Vagina (tissue), 2 donors: ENCODE measurements at places on chromosomes 2 and 18.

GRCh38 chr18:62992877-62993365 lies 277.6 kb downstream of the PHLPP1 start:
- H3K4me3 ChIP-seq, result no peak overlapping the region
- H3K27me3 ChIP-seq, result no peaks in the 10 kb centered on the region
- H3K4me1 ChIP-seq, result peaks cover 8% of the 10 kb centered on the region

DNA sequence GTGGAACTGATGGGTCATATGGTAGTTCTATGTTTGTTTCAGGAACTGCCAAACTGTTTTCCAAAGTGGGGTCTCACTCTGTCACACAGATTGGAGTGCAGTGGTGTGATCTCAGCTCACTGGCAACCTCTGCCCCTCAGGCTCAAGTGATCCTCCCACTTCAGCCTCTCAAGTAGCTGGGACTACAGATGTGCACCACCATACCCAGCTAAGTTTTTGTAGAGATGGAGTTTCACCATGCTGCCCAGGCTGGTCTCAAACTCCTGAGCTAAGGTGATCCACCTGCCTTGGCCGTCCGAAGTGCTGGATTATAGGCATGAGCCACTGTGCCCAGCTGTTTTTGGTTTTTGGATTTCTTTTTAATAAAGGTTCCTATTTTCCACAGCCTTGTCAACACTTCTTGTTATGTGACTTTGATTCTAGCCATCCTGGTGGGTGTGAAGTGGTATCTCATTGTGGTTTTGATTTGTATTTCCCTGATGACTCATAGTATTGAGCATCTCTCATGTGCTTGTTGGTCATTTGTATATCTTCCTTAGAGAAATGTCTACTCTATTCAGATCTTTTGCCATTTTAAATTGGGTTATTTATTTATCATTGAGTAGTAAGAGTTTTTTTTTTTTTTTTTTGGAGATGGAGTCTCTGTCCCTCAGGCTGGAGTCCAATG lies 22.8 kb downstream of the NPC1 start:
- no peak for DNase-seq
- H3K4me3 ChIP-seq, result no peak overlapping the region
- H3K36me3 ChIP-seq, result no peaks in the 10 kb centered on the region
- no peak overlapping the region for H3K27ac ChIP-seq
- no peaks in the 10 kb centered on the region for H3K27me3 ChIP-seq
- H3K4me1 ChIP-seq, result peaks cover 2% of the 10 kb centered on the region

DNA sequence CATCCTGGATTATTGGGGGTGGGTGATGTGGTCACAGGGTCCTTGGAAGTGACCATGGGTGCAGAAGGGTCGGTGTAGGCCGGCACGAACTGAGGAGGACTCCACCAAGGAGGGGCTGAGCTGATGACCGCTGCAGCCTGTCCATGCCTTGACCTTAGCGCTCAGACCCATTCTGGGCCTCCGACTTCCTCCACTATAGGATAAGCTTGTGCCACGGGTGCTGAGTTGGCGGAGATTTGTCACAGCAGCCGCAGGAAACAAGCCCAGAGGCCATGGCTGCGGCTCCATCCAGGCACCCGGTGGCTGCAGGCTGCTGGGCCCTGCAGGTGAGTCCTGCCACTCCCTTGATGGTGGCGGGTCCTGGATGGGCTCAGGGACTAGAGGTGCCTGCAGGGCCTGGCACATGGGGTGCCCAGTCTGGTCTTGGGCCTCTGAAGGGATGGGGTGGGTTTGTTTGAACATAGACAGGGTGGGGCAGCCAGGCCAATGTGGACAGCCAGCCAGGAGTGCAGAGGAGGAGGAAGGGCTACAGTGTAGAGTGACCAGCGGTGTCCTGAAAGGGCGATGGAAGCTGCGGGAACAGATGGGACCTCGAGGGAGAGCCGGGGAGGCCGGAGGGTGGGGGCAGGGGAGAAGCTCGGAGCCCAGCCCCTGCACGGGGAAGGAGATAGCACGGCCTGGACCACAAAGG lies 84.8 kb downstream of the SEPTIN10 start:
- H3K4me3 ChIP-seq, result no peak overlapping the region
- H3K4me1 ChIP-seq, result peaks cover 7% of the 10 kb centered on the region
- H3K36me3 ChIP-seq, result no peaks in the 10 kb centered on the region
- H3K27me3 ChIP-seq, result no peaks in the 10 kb centered on the region
- no peak overlapping the region for H3K27ac ChIP-seq

GRCh38 chr2:73063472-73063871 lies 8.0 kb downstream of the SFXN5 start:
- H3K27ac ChIP-seq, result no peak overlapping the region
- H3K36me3 ChIP-seq, result no peaks in the 10 kb centered on the region
- no peak for DNase-seq
- no peak overlapping the region for H3K4me3 ChIP-seq

- no peaks in the 10 kb centered on the region for H3K36me3 ChIP-seq
- no peak for DNase-seq
Measured at GRCh38 chr2:109124982-109125592, 3.9 kb upstream of the SH3RF3 start.

- H3K27me3 ChIP-seq, result no peaks in the 10 kb centered on the region
- no peaks in the 10 kb centered on the region for H3K36me3 ChIP-seq
- H3K4me1 ChIP-seq, result no peaks in the 10 kb centered on the region
- H3K4me3 ChIP-seq, result no peak overlapping the region
- no peak for DNase-seq
Measured at GRCh38 chr2:229372207-229372606, 101.1 kb upstream of the PID1 start.

DNA sequence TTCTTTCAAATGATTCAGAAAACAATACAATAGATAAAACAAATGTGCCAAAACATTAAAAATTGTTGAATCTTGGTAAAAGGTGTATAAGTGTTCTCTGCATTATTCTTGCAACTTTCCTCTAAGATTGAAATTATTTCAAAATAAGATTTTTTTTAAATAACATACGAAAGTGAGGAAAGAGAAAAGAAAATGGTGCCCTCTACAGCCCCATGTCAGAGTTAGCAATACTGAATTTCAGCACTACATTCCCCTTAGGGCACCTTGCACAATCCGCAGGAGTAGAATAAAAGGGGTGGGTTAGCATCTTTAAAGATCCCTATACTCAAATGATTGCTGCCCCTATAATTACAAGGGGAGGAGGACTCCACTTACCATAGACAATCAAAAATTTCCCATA lies 433.7 kb downstream of the BCL11A start:
- H3K4me3 ChIP-seq, result no peak overlapping the region
- DNase-seq, result no peak

GRCh38 chr2:132678483-132678882 lies 8.5 kb upstream of the LYPD1 start:
- DNase-seq, result no peak
- no peaks in the 10 kb centered on the region for H3K27me3 ChIP-seq
- no peaks in the 10 kb centered on the region for H3K4me1 ChIP-seq
- no peak overlapping the region for H3K4me3 ChIP-seq
